ENCODE measurements at places on chromosomes 7 and 10. TPM values are rescaled to one million over a fixed set of nuclear protein-coding genes. Genes with fewer than 3 reads are reported as not detected.

The SPDYE16 gene
- total RNA-seq: 0.90 TPM

The TFEC gene
- total RNA-seq: 29.8 TPM

The TNPO3 gene
- total RNA-seq: 31.1 TPM

The ST8SIA6 gene
- total RNA-seq: 13.9 TPM

The KCP gene
- total RNA-seq: 1.3 TPM

The FEZF1 gene
- total RNA-seq: not detected

The NME8 gene
- total RNA-seq: 2.1 TPM

The RBP4 gene
- 18.6 TPM for total RNA-seq

The PNLIPRP1 gene
- not detected for total RNA-seq

The TUBAL3 gene
- total RNA-seq: not detected

The GIMAP7 gene
- 47.0 TPM for total RNA-seq

- no peaks in the 10 kb centered on the region for H3K36me3 ChIP-seq
- H3K4me3 ChIP-seq: no peak overlapping the region
- H3K4me1 ChIP-seq: peaks cover 12% of the 10 kb centered on the region
- H3K27ac ChIP-seq: no peak overlapping the region
- no peaks in the 10 kb centered on the region for H3K27me3 ChIP-seq
Observed at GRCh38 chr10:10657139-10657760, 360.4 kb upstream of the CELF2 start.

DNA sequence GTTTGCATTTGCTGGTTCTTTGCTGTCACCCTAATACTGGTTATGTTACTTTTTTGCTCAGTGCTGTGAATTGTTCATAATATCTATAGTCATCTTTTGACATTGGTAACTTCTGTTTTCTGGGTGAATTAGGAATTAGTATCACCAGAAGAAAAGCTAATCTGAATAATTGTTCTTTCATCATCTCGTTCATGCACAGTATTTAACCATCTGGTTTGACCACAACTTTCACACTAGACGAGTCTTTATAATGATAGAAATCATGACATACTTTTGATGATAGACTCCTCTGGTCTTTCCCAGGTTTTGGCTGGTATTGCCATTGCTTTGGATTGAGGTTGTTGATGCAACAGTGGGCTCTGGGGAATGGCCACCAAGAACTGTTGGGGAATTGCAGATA, 25.1 kb downstream of the SGPL1 start:
- DNase-seq: no peak
- H3K27me3 ChIP-seq: no peaks in the 10 kb centered on the region
- H3K27ac ChIP-seq: no peak overlapping the region
- H3K4me1 ChIP-seq: no peaks in the 10 kb centered on the region
- H3K36me3 ChIP-seq: peaks cover 16% of the 10 kb centered on the region

- no peak for DNase-seq
- no peaks in the 10 kb centered on the region for H3K27me3 ChIP-seq
- no peak overlapping the region for H3K27ac ChIP-seq
- H3K36me3 ChIP-seq: peaks cover 7% of the 10 kb centered on the region
Observed at GRCh38 chr10:102704915-102705314, 9.3 kb downstream of the ARL3 start.

DNA sequence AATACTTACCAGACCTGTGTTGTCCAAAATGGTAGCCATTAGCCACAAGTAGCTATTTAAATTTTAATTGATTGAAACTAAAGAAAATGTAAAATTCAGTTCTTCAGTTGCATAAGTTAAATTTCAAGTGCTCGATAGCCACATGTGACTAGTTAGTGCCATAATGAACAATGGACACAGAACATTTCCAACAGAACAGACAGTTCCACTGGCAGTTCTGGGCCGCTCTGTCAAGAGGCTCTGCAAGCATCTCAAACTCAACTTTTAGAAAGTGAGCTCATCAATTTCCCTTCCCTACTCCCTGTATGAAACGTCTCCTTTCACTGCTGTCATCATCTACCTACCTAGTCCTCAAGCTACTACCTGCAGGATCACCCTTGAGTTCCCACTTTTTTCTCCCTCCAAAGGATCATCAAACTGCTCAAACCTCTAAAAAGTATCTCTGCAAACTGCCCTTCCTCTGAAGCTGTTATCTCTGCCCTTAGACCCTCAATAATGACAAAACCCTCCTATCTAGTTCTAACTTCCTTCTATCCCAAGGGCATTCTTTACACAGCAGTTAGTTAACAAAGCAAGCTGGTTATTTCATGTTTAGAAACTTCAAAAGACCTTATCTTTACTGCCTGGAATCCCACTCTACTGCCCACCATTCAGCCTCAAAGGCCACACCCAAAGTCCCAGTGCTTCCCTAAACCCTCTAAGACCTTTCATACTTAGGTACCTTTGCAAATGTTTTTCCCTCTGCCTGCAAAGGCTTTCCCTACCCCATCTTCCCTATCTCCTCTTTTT, 20.6 kb downstream of the SHTN1 start:
- H3K36me3 ChIP-seq: no peaks in the 10 kb centered on the region
- H3K4me3 ChIP-seq: no peak overlapping the region
- H3K27ac ChIP-seq: no peak overlapping the region
- H3K27me3 ChIP-seq: no peaks in the 10 kb centered on the region
- no peaks in the 10 kb centered on the region for H3K4me1 ChIP-seq

DNA sequence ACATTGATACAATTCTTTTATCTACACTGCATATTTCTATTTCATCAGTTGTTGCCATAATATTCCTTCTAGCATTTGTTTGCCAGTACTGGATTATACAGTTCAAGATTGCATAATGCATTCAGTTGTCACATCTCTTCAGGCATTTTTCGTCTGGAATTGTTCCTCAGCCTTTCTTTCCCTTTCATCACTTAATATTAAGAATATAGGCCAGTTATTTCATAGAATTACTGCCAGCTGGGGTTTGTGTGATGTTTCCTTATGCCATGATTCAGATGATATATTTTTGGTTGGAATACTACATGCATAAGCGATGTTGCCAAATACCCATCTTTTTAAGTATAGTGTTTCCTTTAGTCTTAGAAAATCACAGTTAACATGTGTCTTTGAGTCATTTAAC, 20.8 kb downstream of the KIFBP start:
- no peaks in the 10 kb centered on the region for H3K4me1 ChIP-seq
- H3K27ac ChIP-seq: no peak overlapping the region

DNA sequence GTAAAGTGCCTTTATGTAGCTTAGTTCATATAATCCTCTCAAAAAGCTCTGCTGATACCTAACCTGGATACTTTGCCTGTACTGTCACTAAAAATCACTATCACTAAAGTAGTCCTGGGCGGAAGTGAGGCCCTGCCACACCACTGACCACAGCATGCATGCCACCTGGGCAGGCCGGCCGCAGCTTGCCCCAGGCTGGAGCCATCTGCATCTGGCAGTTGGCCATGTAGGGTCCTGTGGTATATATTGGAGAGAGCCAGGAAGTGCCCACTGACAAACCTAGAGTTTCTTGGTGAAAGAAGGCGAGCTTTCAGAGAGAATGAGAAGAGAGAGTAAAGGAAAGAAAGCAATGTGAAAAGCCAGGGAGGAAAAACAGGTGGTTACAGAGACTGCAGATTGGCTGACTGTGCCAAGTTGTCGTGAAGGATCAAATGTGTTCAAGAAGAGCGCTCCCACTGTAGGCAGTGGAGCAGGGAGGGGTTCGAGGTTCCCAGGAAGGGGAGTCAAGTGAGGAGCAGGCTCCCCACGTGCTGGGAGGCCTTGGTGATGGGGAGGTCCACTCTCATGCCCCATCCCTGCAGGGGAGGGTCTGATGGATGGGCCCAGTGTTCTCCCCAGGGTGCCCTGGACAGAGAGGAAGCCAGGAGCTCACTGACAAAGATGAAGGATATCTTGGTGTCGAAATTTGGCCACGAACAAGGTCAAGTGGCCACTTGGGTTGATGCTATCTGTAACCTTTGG, 13.6 kb downstream of the LOXL4 start:
- no peak for DNase-seq
- no peak overlapping the region for H3K27ac ChIP-seq
- H3K27me3 ChIP-seq: no peaks in the 10 kb centered on the region
- H3K4me3 ChIP-seq: no peak overlapping the region
- no peaks in the 10 kb centered on the region for H3K4me1 ChIP-seq

DNA sequence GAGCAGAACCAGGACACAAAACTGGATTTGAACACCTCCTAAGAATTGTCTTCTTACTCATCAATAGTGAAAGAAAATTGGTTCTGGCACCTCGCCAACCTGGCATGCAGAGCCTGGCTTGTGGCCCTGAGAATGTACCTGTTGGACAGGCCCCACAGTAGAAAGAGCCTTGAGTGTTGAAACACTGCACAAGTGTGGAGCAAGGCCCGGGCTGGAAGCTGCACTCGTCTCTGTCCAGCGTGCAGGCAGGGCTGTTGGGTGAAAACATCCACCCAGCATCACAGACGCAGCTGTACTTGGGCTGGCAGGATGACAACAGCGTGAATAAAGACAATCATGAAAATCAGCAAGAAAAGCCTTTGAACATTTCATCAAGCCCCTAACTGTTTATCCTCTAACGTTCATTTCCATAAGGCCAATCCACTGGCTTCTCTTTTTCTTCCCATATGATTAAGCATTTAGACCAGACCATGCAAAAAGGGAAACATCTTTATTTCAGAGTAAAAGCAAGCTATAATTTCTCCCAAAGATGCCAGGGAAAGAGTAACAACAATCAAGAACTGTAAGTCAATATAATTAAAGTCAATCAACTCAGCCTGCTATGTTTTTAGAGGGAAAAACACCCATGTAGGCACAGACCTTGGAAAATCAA, 15.6 kb downstream of the CUBN start:
- no peak overlapping the region for H3K4me3 ChIP-seq
- H3K27ac ChIP-seq: no peak overlapping the region
- H3K4me1 ChIP-seq: no peaks in the 10 kb centered on the region
- no peaks in the 10 kb centered on the region for H3K36me3 ChIP-seq

GRCh38 chr7:146565872-146566271, 449.3 kb downstream of the CNTNAP2 start:
- no peak for DNase-seq
- H3K36me3 ChIP-seq: no peaks in the 10 kb centered on the region
- H3K27ac ChIP-seq: no peak overlapping the region
- H3K4me3 ChIP-seq: no peak overlapping the region

DNA sequence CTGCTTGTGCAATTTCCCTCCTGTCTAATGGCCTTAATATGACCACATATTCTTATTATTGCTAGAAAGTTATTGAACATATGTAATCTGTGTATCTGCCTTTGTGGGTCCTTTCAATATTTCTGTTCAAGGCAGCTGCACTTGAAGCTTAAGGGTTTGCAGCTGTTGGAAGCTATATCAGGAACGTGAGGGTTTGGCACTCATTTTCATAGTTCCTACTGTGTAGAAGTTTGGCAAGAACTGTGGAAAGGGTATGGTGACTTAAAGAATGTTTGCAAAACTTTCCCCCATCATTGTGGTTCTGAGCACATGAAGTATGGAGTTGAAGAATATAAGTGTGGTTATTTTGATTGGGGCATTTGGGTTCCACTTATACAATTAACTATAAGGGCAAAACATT, 144.7 kb upstream of the SEMA3A start:
- H3K27ac ChIP-seq: no peak overlapping the region
- no peak overlapping the region for H3K4me3 ChIP-seq
- H3K27me3 ChIP-seq: no peaks in the 10 kb centered on the region
- H3K36me3 ChIP-seq: no peaks in the 10 kb centered on the region

DNA sequence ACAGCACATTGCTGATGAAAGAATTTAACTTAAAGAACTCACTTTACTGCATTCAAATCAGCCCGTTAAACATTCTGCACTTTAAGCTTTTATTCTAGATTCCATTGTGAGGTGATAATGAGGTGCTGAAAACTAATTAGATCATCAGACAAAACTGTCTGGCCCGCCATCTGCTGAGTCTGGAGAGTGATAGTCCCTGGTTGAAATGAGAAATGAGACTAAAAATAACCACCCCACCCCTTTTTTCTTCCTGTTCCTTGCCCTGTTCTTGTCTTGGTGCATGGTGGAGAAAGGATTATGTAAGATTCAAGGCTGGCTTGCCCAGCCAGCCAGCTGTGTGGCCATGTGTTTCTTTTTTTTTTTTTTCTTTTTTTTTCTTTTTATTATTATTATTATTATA, 277.0 kb upstream of the COBL start:
- H3K4me1 ChIP-seq: no peaks in the 10 kb centered on the region
- no peaks in the 10 kb centered on the region for H3K36me3 ChIP-seq
- DNase-seq: no peak

DNA sequence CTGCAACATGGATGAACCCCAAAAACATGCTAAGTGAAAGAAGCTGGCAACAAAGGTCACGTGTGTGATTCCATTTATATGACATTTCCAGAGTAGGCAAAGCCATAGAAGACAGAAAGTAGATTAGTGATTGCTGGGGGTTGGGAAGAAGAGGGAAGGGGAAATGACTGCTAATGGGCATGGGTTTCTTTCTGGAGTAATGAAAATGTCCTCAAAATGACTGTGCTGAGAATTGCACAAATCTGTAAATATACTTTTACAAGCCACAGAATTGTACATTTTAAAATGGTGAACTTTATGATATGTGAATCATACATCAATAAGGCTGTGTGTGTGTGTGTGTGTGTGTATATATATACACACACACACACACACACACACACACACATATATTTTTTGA, 15.8 kb downstream of the MMS19 start:
- no peak for DNase-seq
- peaks cover 12% of the 10 kb centered on the region for H3K4me1 ChIP-seq
- no peak overlapping the region for H3K27ac ChIP-seq
- no peak overlapping the region for H3K4me3 ChIP-seq

DNA sequence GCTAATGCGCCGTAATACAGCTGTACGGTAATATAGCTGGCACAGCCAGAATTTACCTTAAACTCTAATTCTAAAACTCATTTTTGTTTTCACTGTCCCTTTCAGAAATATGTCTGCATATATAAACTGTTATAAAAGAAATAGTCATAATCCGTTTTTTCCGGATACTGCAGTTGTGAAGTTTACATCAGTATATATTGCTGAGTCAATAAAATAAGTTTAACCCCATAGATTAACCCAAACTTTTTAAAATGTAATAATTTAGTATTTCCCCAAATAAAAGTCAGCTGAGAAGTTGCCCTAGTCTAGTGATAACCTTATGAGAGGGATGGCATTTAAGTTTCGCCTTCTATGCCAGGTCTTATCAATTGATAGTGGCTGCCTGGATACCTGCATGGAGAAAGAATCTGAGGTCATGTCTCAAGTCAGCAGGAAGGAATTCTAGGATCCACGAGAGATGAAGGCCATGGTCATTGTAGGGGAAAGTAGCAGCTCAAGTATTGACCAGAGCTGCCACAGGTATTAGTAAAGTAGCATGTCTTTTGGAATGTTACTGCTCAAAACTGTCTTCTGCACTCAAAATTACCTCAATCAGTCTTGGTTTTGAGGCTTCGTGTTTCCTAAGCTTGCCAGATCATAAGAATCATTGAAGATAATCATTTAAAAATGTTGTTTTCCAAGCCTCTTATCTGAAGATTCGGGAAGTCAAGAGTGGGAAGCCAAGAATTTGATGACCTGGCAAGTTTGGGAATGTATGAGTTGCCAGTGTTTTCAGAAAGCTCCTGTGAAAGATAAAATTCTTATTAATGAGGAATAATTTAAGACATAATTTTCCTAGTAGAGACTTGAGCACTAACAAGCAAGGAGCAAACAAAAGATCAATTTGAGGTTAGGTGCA, 10.8 kb downstream of the PRPS1L1 start:
- H3K27ac ChIP-seq: no peak overlapping the region
- DNase-seq: no peak
- no peak overlapping the region for H3K4me3 ChIP-seq
- peaks cover 5% of the 10 kb centered on the region for H3K4me1 ChIP-seq
- H3K27me3 ChIP-seq: no peaks in the 10 kb centered on the region

GRCh38 chr7:81680120-81680519, 89.7 kb downstream of the HGF start:
- H3K27ac ChIP-seq: no peak overlapping the region
- no peak for DNase-seq
- H3K4me1 ChIP-seq: no peaks in the 10 kb centered on the region
- no peaks in the 10 kb centered on the region for H3K36me3 ChIP-seq
- no peaks in the 10 kb centered on the region for H3K27me3 ChIP-seq

Data from upper lobe of right lung (tissue), 1 donor.